ENCODE measurements at places on chromosomes 16 and 17.

DNA sequence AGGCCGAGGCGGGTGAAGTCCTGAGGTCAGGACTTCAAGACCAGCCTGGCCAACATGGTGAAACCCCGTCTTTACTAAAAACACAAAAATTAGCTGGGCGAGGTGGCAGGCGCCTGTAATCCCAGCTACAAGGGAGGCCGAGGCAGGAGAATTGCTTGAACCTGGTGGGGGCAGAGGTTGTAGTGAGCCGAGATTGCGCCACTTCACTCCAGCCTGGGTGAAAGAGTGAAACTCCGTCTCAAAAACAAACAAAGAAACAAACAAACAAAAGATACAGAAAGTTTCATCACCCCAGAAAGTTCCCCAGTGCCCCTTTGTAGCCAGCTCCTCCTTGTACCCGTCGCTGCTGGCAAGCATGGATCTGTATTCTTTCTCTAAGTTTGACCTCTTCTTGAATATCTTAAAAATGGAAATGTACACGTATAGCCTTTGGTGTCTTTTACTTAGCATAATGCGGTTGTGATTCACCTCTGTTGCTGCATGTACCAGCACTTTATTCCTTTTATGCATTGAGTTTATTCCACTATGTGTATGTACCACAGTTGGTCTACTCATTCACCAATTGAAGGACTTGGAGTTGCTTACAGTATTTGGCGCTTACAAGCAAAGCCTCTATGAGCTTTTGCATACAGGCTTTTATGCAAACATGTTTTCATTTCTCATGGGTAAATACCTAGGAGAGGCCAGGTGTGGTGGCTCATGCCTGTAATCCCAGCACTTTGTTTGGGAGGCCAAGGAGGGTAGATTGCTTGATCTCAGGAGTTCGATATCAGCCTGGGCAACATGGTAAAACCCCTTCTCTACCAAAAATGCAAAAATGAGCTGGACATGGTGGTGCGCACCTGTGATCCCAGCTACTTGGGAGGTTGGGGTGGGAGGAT lies 87.5 kb upstream of the CLEC18A start:
- DNase-seq, result no peak

GRCh38 chr17:29562615-29563014 lies 4.2 kb downstream of the ABHD15 start:
- no peak for DNase-seq

DNA sequence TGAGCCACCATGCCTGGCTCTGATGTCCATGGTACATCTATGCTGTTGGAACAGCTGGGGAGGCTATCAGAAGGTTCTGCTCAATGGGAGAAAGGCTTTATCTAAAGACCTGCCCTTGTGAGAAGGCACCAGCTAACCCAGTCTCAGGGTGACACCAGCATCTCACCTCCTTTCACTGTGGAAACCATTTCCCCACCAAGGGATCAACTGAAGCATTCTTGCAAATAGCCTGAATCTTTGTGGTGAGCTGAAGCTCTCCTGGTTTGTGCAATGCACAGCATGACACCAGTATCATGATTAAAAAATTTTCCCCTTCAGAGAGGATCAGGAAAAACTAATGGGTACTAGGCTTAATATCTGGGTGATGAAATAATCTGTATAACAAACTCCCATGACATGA lies 5.1 kb downstream of the CCL18 start:
- peak; percentile 40 for DNase-seq

DNA sequence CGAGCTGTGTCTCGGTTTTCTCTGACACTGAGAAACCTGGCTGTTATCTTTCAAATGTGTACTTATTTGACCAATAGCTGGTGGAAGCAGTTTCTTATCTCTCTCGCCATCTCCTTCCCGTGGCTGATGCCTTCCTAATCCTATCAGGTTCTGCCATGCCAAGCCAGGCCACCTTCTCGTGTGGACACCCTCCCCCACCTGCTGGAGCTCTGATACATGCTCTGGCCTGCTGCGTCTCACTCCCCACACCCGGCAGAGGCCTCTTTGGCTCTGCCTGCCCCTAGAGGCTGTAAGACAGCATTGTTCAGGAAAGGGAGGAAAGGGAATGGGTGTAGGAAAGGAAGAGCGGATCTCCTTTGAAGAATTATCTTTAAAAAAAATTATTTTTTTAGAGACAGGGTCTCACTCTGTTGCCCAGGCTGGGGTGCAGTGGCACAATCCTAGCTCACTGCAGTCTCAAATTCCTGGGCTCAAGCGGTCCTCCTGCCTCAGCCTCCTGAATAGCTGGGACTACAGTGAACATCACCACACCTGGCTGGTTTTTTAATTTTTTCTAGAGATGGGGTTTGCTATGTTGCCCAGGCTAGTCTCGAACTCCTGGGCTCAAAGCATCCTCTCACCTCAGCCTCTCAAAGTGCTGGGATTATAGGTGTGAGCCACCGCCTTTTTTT lies 7.5 kb upstream of the ARMC5 start:
- DNase-seq, result peak; percentile 83

- DNase-seq, result peak; percentile 50
Observed at GRCh38 chr17:58679263-58680037, 12.4 kb downstream of the TEX14 start.

- DNase-seq, result no peak
Observed at GRCh38 chr16:78170494-78170933, 71.1 kb downstream of the WWOX start.

- DNase-seq, result peak; percentile 71
Observed at GRCh38 chr17:71392715-71393567, 727.9 kb upstream of the SOX9 start.

DNA sequence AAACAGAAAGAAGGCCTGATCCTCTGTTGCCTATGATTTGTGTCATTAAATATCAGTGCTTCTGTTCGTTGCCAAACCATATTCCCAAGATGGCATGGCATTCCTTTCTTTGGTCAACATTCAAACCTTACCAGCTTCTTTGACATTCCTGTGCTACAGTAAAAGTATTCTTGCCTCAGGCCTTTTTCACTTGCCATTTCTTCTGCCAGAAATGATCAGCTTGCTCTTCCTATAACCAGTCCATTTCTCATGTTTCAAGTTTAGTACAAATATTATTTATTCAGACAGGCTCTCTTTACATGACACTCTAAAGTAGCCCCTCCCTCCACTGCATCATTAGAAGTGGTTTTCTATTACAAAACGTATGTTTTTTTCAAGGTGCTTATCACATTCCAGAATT lies 278.3 kb downstream of the KCNJ2 start:
- no peak for DNase-seq

GRCh38 chr16:53680756-53681155 lies 22.9 kb downstream of the RPGRIP1L start:
- DNase-seq, result peak; percentile 47

DNA sequence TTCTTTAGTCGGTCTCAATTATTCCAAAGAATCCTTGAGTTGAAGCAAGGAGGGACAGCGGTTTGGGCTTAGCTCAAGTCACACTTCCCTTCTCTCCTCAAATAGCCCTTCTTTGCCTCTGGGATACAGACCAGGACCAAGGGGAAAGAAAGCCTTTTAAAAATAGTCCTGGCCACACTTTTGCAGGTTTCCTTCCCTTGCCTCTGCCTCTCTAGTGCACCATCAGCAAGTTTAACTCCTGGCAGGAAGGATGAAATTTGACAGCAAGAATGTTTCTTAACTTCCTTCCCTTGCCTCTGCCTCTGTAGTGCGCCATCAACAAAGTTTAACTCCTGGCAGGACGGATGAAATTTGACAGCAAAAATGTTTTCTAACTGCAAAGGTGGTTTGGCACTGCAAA lies 7.2 kb upstream of the G6PC1 start:
- no peak for DNase-seq

DNA sequence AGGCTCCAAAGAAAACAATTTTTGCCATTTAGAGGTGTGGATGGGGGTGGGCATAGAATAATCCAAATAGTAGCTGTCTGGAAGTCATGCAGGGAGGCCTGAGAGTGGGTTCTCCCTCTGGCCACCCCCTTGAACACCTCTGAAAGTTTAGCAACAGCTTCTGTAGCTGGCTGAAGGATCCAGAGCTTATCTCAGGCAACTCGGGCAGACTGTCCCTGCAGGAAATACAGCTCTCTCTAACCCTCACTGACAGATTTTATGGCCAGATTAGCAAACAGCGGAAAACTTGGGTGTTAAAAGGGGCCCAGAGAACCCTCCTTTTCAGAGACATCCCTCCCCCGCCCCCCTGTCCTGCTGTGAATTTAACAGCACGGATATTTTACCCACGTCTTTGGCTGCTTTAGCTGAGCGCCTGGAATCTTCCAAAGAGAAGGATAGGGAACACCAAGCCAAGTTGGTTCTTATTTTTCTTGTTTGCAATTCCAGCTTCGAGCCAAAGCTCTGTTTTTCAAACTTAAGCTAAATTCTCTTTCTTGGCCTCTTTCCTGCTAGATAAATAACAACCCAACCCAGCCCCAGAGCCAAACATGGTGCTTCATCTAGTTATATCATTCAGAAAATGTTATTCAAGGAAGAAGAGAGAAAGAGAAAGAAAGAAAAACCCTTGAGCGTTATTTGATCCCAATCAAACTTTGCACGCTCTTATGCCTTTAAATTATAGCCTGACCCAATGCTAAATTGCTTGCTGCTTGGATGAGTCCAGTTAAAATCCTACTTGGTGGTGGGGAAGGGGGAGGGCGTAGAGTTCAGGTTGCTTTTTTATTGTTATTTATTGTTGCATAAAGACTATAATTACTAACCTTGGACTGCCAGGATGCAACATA lies 2.3 kb upstream of the HOXB2 start:
- no peak for DNase-seq

DNA sequence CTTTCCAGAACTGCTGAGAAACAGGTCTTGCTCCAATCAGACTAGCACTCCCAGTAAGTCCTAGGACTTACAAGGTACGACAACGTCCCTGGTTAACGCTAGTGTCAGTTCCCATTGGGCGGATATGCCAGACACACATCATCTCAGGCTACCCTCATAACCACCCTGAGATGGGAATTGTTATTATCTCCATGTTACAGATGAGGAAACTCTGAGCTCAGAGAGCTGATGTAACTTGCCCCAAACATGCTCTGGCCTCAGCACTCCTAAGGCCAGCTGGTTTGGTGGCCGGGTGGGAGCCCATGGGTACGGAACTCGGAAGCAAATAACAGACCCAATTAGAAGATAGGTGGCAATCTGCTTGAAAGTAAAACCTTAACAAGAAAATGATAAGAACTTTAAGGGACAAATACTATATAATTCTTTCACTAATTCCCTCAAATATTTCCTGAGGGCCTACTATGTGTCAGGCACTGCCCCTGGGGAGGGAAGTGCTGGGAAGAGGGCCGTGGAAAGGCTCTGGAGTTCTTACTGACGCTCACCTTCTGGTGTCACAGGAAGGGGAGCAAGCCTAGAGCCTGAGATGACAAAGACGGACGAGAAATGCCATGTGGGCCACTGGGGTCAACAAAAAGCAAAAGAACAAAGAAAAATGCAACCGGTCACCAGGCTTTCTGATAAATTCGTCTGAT lies 6.9 kb downstream of the CREBBP start:
- DNase-seq, result peak; percentile 9
